ENCODE measurements at places on chromosomes 7 and 10.
A peak's percentile ranks its signal among the peaks of the same experiment; 100 is the strongest.

DNA sequence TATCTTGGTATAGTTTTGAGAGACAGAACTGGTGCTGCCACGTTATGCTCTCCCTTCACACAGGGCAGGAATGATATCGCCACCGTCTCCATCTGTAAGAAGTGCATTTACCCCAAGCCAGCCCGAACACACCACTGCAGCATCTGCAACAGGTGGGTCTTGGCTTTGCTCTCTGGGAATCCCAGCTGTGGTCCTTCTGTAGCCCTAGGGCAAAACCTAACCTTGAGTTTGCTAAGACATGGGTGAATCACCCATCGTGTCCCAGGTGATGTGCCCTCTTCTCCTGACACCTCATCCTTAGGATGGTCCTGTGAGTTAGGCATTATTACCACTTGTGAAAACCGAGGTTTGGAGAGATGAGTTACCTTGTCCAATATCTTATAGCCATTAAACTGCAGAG is 6.4 kb downstream of the ZDHHC16 start:
- DNase-seq = no peak

- DNase-seq = no peak
Measured at GRCh38 chr7:29765490-29765889, 40.8 kb upstream of the WIPF3 start.

GRCh38 chr7:28224172-28224571 is 43.6 kb upstream of the JAZF1 start:
- no peak for DNase-seq

GRCh38 chr7:72316148-72316547 is 96.0 kb downstream of the CALN1 start:
- no peak for DNase-seq

GRCh38 chr10:97336942-97337831 is 2.7 kb upstream of the FRAT2 start:
- DNase-seq = no peak

DNA sequence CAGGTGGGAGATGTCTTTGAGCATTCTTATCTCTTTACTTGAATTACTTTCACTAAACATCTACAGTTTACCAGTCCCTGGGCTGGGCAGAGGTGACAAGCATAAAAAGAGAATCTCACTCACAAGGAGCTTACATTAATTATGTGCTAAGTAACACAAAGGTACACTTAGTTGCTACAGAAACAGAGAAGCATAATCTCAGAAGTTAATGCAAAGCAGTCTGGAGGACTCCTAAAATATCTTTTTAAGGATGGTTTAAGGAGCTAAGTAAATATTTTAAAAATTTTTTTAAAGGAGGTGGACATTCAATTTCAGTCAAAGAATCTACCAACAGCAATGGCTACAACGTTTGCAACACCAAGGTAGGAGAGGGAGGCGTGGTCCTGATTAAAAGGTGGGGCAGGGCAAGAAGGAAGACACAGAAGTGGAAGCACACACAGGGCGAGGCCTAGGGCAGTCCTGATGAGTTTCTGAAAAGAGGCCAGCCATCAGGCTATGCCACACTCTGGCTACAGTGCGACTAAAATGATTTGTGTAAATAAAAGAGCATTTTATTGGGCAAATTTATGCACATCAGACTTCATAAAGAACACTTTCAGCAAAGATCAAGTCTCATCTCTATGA is 5.3 kb downstream of the LARP4B start:
- peak; percentile 52 for DNase-seq

GRCh38 chr10:31064348-31064747 is 32.7 kb upstream of the ZNF438 start:
- DNase-seq = no peak

DNA sequence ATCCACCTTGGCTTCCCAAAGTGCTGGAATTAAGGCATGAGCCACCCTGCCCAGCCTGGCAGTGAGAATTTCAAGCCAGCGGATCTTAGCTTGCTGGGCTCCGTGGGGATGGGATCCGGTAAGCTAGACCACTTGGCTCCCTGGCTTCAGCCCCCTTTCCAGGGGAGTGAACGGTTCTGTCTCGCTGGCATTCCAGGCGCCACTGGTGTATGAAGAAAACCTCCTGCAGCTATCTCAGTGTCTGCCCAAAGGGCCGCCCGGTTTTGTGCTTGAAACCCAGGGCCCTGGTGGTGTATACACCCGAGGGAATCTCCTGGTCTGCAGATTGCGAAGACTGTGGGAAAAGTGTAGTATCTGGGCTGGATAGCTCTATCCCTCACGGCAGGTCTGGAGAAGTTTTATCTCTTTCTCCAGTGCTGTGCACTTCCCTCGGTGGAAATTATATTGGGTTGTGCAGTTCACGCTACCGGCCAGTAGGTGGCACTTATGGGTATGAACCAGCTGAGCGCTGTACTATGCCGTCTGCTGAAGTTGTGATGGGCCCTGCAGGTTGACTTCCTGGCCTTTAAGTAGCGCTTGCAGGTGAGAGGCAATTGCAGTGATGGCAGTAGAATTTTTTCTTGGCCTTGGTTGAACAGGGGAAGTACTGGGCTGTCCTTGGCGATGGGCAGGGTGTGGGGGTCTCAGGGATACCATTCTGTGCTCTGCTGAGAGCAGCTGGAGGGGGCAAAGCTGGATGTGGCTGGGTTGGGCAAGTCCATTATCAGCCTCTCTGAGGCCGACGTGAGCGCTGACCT is 138.0 kb upstream of the MTPN start:
- DNase-seq = no peak

- DNase-seq = peak; percentile 10
Measured at GRCh38 chr7:157501581-157501980, 164.8 kb downstream of the DNAJB6 start.

DNA sequence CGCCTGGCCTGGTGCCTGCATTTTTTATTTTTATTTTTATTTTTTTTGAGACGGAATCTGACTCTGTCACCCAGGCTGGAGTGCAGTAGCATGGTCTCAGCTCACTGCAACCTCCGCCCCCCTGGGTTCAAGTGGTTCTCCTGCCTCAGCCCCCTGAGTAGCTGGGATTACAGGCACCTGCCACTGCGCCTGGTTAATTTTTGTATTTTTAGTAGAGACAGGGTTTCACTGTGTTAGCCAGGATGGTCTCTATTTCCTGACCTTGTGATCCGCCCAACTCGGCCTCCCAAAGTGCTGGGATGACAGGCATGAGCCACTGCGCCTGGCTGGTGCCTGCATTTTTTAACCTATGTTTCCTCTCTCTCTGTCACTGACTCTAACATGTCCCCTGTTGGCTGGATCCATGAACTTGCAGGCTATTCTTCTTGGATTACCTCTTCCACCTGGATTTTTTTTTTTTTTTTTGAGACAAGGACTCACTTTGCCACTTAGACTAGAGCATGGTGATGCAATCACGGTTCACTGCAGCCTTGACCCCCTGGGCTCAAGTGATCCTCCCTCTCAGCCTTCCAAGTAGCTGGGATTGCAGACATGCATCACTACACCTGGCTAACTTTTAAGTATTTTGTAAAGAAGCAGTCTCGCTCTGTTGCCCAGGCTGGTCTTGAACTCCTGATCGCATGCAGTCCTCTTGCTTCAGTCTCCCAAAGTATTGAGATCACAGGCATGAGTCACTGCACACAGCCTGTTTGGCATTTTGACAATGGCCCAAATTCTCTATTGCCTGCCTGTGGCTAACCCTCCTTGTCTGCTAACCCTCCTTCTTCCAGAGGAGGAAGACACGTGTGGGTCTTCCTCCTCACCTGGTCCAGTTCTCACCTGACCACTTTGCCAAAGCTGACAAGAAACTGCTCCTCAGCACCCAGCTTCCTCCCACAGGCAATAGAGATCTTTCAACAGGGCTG is 23.0 kb upstream of the PRPF18 start:
- DNase-seq = no peak

DNA sequence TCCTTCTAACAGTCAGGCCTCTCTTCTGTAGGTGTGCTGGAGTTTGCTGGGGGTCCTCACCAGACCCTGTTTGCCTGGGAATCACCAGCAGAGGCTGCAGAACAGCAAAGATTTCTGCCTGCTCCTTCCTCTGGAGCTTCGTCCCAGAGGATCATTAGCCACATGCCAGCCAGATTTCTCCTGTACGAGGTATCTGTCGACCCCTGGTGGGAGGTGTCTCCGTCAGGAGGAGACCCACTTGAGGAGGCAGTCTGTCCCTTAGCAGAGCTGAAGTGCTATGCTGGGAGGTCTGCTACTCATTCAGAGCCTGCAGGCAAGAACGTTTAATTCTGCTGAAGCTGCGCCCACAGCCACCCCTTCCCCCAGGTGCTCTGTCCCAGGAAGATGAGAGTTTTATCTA is 611.1 kb upstream of the COBL start:
- DNase-seq = no peak

DNA sequence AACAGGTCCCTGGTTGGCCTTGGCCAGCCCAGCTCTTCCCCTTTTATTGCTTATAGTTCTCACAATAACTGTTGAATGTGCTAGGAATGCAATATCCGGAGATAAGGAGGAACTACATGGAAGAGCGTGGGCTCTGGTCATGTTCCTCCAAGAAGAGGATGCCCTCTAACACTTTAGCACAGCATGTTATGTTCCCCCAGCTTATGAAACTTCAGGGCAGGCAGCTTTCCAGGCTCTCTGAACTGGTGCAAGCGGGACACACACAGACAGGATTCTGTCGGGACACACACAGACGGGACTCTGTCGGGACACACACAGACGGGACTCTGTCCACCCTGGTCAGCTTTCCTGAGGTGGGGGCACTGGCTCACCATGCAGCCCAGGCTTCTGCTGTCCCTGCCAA is 141.6 kb downstream of the PKD1L1 start:
- no peak for DNase-seq

DNA sequence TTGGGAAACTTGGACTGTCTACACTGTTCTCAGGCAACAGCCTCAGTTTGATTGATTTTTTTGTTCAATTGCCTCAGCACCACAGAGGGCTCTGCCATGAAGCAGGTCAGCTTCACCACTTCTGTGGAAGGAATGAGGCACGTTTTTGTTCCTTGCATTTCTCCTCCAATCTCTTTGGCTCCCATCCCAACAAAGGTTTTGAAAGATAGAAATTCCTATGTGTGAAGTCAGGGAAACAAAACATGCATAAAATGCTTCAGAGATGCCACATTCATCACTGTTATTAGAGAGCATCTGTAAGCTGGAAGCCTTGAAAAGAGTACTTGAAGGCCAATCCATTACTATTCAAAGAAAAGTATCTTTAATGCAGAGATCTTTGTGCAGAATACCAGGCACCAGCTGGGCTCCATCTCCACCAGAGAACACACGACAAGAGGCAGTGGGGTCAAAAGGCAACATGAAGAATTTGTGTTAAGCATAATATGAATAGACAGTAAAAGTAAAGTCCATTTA is 249.1 kb upstream of the LYZL1 start:
- no peak for DNase-seq

GRCh38 chr10:92886334-92886961 is 38.1 kb downstream of the EXOC6 start:
- DNase-seq = no peak

- no peak for DNase-seq
Measured at GRCh38 chr10:66049335-66049734, 876.5 kb upstream of the LRRTM3 start.

DNA sequence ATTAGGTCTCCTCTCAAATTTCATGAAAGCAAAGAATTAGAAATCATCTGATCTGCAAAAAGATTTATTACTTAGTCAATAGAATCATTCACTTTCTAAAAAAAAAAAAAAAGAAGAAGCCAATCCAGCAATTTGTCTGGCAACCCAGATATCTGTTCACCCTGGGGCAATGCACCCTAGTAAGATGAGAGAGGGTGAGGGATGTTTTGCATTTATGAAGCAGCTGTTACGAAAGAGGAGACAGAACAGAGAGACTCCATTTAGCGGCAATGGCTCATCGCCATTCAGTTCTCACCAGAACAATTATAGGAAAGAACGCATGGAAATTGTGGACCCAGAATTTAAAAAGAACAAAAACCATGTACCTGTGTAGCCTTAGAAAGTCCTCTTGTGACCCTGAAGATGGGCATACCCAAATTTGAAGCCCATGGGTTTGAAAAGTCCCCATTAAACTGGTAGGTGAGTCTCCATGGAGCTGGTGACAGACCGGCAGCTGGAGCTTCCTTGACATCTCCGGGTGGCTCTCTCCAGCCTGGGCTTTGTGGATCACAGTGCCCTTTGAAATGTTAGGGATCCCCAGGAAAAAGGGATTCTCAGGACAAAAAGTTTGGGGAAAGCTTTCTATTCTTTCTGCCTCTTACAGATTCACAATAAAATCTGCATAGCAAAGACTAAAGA is 45.5 kb upstream of the CCDC3 start:
- DNase-seq = no peak

DNA sequence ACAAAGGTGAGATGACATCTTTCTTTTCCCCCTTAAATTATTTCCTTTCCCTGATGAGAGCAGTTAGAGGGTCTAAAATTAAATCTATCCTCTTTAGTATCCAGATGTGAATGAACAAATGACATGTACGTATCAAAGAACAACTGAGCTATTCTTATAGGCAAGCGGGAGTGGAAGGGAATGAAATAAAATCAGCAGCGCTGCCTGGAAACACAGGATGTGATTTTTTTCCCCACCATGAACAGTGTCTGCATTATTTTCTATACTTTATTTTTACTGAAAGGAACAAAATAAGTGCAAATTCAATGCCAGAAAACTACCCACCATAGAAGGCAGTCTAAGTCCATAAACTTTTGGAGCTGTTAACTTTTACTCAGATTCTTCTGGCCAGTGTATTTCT is 40.6 kb downstream of the SLC26A4 start:
- DNase-seq = no peak

DNA sequence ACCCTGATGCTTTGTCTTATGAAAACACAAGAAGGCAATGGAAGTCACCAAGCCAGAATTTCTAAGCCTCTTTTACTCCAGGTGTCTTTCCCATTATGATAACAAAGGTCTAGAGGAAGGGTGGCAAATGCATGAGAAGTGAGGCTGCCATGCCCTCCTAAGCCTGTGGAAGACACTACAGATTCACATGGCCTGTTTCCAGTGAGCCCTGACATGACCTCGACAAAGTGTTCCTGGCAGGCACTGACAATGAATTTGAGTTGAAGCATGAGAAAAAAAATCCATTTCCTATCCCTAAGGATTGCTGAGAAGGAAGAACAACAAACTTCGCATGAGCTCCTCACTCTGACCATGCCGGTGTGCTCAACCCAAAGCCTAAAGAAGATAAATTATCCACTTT is 268.0 kb downstream of the HTR7 start:
- no peak for DNase-seq

DNA sequence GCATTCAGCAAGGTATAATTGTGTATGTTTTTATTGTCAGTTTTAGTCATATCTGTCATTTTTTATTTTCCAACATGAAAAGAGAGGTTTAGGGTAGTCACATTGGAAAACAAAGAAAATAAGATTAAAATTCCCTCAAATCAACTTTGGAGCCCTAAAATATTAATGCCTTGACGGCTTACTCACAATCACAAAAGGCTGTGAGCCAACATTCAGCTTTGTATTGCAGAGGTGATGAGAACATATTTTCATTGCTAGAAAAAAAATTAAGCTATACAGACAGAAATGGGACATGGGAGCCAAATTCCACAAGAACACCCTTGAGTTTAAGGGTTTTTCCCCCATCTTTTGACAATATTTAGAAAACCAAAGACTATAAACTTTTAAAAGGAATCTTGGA is 30.2 kb downstream of the CALD1 start:
- no peak for DNase-seq

Measured in mucosa of descending colon (tissue), 3 donors.